ENCODE measurements at places on chromosomes 12 and 14.

GRCh38 chr14:98997526-98998205 lies 274.3 kb downstream of the BCL11B start:
- no peak for DNase-seq

GRCh38 chr14:65469903-65470302 lies 57.4 kb downstream of the FUT8 start:
- no peak for DNase-seq

DNA sequence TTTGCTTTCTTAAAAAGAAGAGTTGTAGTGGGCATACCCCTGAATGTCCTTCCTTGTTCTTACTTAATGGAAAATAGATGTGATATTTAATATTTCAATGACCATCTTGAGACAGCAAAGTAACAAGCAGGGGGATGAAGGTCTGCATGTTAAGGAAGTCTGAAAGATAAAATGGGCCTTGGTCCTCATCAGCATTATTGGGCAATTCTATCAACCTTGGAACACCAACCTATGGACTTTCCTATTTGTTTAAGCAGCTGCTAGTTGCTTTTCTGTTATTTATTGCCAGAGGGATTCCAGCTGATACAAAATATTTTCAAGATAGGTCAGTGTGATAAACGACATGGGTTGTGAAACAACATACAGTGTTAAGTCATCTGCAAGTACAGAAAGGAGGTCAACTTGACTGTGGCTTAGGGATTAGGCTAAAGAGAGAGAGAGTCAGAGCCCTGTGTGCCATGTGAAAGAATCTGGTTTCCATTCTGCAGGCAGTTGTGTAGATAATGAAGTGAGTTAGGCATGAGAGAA lies 16.4 kb upstream of the A2M start:
- DNase-seq, result no peak

DNA sequence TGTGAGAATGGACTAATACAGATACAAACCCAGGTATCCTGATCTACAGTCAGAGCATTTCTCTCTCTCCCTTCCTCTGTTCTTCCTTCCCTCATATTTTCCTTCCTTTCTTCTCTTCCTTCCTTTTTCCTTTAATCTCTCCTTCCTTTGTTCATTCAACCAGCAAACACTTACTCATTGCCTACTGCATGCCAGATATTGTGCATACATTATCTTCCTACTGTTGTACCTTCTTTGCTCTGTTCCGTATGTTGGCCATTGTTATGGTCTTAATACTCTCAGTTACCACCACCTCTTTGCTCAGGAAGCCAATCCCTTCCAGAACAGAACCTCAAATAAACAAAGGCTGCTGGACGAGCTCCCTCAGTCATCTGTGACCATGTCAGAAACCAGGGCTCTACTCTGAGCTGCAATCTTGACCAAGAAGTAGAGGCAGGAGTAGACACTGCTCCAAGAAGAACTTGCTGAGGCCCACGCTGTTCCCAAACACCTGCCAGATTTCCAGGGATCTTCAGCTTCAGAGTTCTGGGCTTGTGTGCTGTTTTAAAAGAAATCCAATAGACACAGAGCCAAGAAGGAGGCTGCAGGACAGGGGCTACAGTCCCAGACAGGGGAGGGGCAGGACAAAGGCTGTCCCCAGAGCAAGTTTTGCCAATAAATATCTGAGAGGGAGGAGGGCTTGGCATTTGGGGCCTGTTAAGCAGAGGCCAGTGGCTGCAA lies 526.7 kb upstream of the TBX3 start:
- no peak for DNase-seq

Data from NB4 (cell line).